Stimulated activated CD4-positive, alpha-beta T cell treated with anti-CD3 and anti-CD28 coated beads, Interleukin-4, amount 100 ng/mL, for 48 hours (primary cell): ENCODE measurements at places on chromosomes 16 and 17.

DNA sequence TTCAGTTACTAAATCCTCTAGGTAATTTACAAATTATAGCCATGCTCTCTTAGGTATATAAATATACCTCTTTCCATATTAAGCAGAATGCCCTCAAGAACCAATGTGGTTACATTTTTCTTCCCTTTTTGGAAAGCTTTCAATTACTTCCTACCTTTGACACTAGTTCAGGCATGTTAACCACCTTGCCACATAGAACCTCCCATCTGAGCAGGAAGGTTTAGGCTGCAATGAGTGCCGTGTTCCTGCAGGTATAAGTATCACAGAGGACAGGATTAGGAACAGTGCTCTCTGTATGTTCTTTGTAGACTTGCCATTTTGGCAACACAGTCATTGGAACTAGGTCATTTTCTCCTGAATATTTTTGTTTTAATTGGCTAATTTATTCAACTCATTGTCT, 20.1 kb downstream of the KRT25 start:
- no peak for DNase-seq

DNA sequence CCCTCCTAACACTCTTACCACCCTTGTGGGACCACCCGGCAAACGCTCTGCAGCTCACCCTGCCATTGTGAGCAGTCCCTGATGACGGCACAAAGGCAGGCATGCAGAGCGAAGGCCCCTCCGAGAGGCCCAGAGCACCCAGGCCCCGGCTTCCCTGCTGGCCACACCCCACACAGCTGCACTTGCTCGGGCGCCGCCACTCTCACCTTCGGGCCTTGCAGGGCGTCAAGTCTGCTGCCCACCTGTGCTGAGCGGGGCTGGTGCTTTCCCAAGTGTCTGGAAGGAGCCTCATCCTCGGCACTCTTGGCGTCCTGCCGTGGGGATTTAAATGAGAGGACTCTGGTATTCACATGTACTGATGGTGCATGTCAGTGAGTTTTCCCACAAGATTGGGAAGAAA, 30.3 kb upstream of the FASN start:
- DNase-seq = no peak

DNA sequence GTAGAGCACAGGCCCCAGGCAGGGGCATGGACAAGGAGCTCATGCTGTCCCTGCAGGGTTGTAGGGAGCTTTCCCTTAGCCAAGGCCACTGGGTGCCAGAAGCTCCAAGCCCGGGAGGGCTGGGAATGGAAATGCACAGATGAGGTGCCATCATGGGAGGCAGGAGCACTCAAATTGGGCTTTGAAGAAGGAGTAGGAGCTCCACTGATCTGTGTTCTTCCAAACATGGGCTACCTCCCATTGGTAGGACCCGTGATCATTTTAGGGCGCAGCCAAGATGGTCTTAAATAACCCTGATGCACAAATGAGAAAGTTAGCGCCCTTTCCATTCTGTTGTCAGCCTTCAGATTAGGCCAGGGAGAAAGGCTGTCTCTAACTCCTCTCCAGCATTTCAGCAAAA, 201.5 kb downstream of the ZNF423 start:
- DNase-seq = no peak

DNA sequence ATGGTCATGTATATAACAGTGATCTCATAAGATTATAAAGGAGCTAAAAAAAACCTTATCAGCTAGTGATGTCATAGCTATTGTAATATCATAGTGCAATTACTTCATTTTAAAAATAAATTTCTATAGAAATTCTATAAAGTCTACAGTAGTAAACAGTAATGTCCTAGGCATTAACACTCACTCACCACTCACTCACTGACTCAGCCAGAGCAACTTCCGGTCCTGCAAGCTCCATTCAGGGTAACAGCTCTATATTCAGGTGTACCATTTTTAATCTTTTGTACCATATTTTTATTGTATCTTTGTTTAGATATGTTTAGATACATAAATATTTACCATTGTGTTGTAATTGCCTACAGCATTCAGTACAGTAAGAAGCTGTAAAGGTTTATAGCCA, 524.4 kb upstream of the CDH5 start:
- DNase-seq = no peak

GRCh38 chr16:55943267-55943666, 68.1 kb upstream of the CES5A start:
- DNase-seq = no peak

- no peak for DNase-seq
Measured at GRCh38 chr17:8290043-8290442, 1.6 kb downstream of the RANGRF start.

DNA sequence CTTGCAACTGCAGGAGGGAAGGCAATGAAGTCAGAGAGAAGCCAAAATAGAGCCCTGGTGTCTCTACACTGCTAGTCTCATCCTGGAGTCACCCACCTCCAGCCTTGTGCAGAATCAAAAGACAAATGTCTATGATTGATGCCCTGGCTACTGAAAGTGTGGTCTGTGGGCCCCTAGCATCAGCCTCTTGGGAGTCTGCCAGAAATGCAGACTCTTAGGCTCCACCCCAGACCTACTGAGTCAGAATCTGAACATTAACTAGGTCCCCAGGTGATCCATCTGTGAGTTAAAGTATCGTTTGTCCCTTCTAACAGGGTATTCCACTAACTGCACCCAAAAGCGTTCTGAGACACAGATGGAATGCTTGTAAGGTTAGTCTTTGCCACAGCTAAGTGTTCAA, 21.2 kb downstream of the EARS2 start:
- DNase-seq = no peak

GRCh38 chr17:81999587-81999975, 22.2 kb downstream of the ASPSCR1 start:
- no peak for DNase-seq

DNA sequence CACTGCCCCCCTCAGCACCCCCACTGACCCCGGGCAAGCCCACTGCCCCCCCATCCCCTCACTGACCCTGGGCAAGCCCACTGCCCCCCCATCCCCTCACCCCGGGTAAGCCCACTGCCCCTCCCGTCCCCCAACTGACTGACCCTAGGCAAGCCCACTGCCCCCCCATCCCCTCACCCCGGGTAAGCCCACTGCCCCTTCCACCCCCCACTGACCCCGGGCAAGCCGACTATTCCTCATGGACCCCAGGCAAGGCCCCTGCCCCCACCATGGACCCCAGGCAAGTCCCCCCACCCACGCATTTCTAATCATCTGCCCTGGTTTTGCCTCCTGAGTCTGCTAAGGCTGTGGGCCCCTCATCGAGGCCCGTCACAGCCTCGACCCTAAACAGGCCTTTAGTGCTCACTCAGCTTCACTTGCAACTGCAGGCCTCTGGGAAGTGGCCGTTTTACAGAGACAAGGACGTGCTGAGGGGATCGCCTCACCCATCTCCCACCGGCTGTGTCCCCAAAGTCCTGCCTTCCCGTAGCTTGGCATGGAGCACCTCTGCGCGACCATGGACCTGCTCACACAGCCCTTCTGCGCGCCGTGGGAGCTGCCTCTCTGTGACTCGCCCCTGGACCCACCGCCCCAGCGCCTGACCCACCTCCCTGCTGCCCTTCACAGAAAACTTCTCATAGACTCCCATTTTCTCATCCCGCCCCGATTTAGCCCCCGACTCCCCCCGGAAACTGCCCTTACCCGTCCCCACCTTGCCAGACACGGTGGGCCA, 3.6 kb downstream of the VPS9D1 start:
- no peak for DNase-seq

DNA sequence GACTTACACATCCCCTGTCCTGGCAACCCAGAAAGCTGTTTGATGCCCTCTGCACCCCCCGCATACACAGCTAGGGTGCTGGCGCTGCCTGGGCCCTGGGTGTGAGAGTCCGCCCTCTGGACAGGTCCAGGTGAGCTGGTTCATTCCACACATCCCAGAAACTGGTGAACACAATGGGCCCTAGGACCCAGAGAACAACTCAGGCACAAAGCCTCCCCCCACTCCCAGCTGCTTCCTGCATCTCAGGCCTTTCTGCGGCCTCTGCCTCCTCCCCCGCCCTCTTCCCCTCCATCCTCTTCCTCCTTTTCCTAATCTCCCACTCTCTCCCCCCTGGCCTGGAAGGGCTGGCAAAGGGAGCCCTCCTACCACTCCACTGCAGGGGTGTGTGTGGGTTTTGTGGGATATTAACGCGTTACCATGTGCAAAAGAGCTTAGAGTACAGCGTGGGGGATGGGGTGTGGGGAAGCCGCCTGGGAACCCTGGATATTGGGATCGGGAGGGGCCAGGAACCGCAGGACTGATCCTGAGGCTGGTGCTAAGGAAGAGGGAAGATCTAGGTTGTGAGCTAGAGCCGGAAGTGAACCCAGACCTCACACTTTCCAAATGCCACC, 1.6 kb upstream of the PPP1R9B start:
- DNase-seq = no peak

DNA sequence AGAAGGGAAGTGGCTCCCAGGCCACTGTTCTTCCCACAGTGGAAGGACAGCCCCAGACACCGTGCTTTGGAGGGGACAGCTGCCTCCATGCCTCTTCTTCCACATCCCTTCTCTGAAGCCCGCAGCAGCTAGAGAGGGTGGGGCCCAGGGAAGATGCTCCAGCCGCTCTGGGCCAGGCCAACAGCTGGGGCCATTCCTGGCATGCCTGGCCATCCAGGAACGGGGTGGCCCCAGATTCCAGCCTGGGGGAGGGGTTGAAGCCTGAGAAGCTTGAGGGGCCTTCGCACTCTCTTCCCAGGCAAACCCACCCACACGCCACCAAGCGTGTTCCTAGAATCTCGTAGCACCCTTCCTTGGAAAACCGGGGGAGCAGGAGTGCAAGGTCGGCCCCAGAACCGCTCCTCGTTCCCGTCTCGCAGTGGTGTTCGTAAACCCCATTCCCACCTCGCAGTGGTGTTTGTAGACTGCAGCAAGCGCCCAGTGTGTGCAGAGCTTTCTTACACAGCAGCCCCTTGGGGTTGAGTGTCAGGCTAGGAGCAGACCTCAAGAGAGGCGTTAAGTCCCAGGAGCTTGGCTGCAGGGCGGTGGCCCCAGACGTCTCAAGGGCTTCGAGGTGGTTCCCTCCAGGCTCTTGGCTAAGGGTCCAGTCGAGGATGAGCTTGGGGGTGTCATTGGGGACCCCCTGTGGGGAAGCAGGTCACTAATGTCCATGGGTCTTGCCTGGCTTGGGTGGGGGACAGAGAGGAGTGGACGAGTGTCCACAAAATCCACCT, 2.7 kb downstream of the CDH15 start:
- no peak for DNase-seq

GRCh38 chr16:4908854-4909401, 28.0 kb downstream of the PPL start:
- DNase-seq = no peak

DNA sequence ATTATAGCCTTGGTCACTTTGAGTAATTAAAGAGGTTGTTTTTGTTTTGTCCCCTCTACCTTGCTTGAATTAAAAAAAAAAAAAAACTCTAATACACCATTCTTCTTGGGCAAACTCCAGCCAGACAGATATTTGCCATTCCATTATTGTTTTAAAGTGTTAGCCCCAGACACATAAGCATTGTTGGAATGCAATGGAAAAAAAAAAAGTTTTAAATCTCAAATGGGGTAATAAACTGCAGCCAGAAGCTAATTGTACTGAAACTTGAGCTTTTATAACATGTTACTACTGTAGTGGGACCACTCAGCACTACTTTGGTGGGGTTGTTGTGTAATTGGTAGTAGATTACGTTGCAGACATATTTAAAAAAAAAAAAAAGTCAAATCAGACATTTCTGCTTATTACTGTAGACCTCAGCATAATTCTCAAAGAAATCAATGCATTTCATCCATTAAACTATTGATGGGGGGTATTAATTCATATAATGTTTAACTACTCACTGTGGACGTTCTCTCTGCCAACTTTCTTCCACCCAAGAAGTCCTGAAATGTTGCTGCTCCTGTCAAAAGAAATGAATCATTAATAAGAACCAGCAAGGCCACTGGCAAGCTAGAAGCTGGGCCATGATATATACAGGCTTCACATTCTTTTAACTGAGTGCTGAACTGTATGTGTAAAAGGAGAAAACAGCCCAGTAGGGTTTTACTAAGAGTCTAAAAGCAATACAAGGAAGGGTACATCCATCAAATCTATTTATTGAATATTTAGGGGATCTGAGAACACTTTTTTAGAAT, 626.6 kb upstream of the SOX9 start:
- DNase-seq = no peak

DNA sequence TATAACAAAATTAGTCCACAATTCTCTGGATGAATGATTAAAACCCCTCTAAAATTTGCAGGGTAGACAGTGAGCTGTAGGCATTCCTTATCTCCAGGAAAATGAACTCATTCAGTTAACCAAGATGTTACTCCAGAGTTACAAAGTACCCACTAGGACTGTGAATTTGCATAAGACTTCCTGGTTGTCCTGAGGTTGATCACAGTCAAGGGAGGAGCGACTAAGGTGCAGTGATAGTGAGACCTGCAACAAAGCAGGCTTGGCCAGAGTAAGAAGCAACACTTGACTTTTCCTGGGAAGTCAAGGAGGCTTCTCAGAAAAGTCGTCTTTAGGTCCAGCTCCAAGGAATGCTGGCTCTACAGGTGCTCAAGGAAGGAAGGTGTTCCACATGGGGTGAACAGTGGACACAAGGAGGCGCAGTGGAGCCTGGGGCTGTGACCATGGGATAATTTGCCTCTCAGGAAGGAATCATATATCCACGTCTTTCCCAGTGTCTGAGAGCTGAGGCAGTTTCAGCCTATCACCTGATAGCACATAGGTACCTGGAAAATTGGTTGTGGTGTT, 821.1 kb upstream of the EEF2KMT start:
- DNase-seq = no peak

DNA sequence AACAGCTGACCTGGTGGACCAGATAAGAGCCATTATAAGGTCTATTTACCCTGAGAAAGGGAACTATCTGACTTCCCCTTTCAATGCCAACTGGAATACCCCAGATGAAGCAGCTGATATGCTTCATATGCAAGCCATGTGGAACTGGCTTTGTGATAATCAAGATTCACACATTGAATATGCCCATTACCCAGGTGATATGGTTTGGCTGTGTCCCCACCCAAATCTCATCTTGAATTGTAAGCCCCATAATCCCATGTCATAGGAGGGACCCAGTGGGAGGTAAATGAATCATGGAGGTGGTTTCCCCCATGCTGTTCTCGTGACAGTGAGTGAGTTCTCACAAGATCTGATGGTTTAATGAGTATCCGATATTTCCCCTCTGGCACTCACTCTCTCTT, 42.1 kb downstream of the IKZF3 start:
- DNase-seq = no peak

DNA sequence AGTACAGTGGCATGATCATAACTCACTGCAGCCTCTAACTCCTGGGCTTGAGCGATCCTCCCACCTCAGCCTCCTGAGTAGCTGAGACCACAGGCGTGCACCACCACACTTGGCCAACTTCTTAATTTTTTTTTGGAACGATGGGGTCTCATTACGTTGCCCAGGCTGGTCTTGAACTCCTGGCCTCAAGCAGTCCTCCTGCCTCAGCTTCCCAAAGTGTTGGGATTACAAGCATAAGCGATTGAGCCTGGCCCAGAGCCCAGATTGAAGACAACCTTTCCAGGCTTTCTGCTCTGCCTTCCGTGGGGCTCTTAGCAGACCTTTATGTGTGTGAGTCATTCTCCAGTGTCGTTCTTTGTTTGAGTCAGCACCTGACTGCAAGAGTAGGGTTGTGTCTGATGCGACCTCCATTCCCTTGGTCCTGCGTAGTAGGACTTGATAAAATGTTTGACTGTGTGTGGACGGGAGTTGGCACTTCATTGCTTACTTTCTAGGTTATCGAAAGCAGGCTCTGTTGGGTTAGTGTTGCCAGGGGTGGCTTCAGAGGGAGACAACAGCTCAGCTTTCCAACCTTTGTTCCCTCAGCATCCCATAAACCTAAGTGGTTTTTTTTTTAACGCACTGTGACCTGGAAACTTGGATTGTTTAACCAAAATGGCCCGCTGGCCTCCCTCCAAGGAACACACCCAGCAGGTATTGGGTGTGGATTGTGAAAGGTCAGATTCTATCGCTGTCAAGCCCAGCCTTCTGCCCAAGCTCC, 26.4 kb downstream of the EEF2K start:
- DNase-seq = peak; percentile 34
